ENCODE measurements at places on chromosomes 7 and 10. TPM values are rescaled to one million over a fixed set of nuclear protein-coding genes. Genes with fewer than 3 reads are reported as not detected.

- DNase-seq: no peak
- no peak overlapping the region for H3K27ac ChIP-seq
- peaks cover 14% of the 10 kb centered on the region for H3K4me1 ChIP-seq
- H3K36me3 ChIP-seq: peaks cover 42% of the 10 kb centered on the region
- no peak overlapping the region for H3K4me3 ChIP-seq
Measured at GRCh38 chr10:5752301-5752871, 60.8 kb downstream of the GDI2 start.

The FRMD4A gene
- 20.1 TPM for total RNA-seq

- H3K27me3 ChIP-seq: no peaks in the 10 kb centered on the region
- no peak overlapping the region for H3K27ac ChIP-seq
- peaks cover 7% of the 10 kb centered on the region for H3K4me1 ChIP-seq
Measured at GRCh38 chr10:26081459-26081858, 135.1 kb upstream of the GAD2 start.

DNA sequence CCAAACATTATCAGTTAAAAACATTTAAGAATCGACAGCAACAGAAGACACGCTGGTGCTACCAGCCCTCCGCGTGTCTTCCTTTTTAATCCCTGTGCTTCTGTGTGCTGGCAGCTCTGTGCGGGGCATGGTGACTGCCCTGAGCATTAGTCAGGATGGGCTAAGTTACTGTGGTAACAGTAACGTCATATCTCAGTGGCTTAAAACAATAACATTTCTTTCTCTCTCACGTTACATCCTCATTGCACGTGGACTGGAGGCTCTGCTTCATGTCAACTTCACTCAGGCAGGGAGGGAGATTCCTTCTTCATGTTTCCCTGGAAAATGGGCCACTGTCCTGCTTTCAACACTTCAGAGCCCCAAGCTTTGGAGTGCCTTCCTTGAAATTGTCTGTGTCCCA is 378.5 kb downstream of the CCSER2 start:
- H3K4me1 ChIP-seq: no peaks in the 10 kb centered on the region
- DNase-seq: no peak
- H3K27ac ChIP-seq: no peak overlapping the region
- no peak overlapping the region for H3K4me3 ChIP-seq
- H3K36me3 ChIP-seq: no peaks in the 10 kb centered on the region

The CALML3 gene
- total RNA-seq: not detected

GRCh38 chr10:50431791-50432190 is 180.5 kb upstream of the ASAH2 start:
- H3K27me3 ChIP-seq: no peaks in the 10 kb centered on the region
- no peak overlapping the region for H3K27ac ChIP-seq
- no peak for DNase-seq
- no peaks in the 10 kb centered on the region for H3K36me3 ChIP-seq
- no peak overlapping the region for H3K4me3 ChIP-seq
- no peaks in the 10 kb centered on the region for H3K4me1 ChIP-seq

DNA sequence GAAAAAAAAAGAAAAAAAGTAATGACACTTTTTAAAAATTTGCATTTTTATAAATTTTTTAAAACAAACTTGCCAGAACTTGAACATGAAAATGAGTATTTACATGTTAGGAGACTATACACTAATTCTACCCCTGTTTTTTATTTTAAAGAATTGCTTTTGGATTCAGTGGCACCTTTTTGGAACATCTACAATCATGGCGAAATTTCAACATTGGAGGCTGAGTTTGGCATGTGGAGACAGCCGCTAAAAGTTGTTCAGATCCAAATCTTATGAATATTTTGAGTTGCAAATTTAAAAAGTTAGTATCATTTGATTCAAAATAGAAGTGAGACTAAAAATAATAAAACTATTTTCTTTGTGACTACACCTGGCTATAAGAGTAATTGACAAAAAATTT is 804.2 kb downstream of the MAGI2 start:
- no peak for DNase-seq
- no peaks in the 10 kb centered on the region for H3K27me3 ChIP-seq
- H3K4me3 ChIP-seq: no peak overlapping the region
- H3K4me1 ChIP-seq: no peaks in the 10 kb centered on the region

The FAM20C gene
- 46.8 TPM for total RNA-seq

- peak; percentile 91 for DNase-seq
- H3K27me3 ChIP-seq: no peaks in the 10 kb centered on the region
Measured at GRCh38 chr7:149799397-149800168, 26.2 kb upstream of the ZNF467 start.

- no peak overlapping the region for H3K4me3 ChIP-seq
- no peak overlapping the region for H3K27ac ChIP-seq
- H3K36me3 ChIP-seq: peaks cover 47% of the 10 kb centered on the region
- H3K27me3 ChIP-seq: no peaks in the 10 kb centered on the region
- peak; percentile 48 for DNase-seq
- no peaks in the 10 kb centered on the region for H3K4me1 ChIP-seq
Measured at GRCh38 chr7:139762886-139763285, 14.9 kb downstream of the HIPK2 start.

The TCTN3 gene
- 43.1 TPM for total RNA-seq

GRCh38 chr7:149254181-149254858 is 7.7 kb upstream of the ZNF783 start:
- no peaks in the 10 kb centered on the region for H3K27me3 ChIP-seq
- no peak for DNase-seq
- no peaks in the 10 kb centered on the region for H3K4me1 ChIP-seq
- peaks cover 51% of the 10 kb centered on the region for H3K36me3 ChIP-seq
- H3K4me3 ChIP-seq: no peak overlapping the region

GRCh38 chr10:97650726-97651125 is 10.3 kb downstream of the PI4K2A start:
- no peaks in the 10 kb centered on the region for H3K4me1 ChIP-seq
- no peaks in the 10 kb centered on the region for H3K27me3 ChIP-seq
- no peak overlapping the region for H3K27ac ChIP-seq
- peaks cover 70% of the 10 kb centered on the region for H3K36me3 ChIP-seq
- H3K4me3 ChIP-seq: no peak overlapping the region

GRCh38 chr7:26457696-26458327 is 166.2 kb downstream of the SNX10 start:
- H3K4me3 ChIP-seq: no peak overlapping the region
- H3K36me3 ChIP-seq: no peaks in the 10 kb centered on the region
- no peaks in the 10 kb centered on the region for H3K4me1 ChIP-seq
- no peaks in the 10 kb centered on the region for H3K27me3 ChIP-seq
- no peak for DNase-seq

GRCh38 chr10:45387096-45387893 is 13.3 kb downstream of the ALOX5 start:
- H3K36me3 ChIP-seq: no peaks in the 10 kb centered on the region
- no peak overlapping the region for H3K4me3 ChIP-seq
- no peaks in the 10 kb centered on the region for H3K27me3 ChIP-seq
- no peaks in the 10 kb centered on the region for H3K4me1 ChIP-seq
- H3K27ac ChIP-seq: no peak overlapping the region
